ENCODE measurements at places on chromosomes 6 and 20. TPM values are rescaled to one million over a fixed set of nuclear protein-coding genes. Genes with fewer than 3 reads are reported as not detected.

DNA sequence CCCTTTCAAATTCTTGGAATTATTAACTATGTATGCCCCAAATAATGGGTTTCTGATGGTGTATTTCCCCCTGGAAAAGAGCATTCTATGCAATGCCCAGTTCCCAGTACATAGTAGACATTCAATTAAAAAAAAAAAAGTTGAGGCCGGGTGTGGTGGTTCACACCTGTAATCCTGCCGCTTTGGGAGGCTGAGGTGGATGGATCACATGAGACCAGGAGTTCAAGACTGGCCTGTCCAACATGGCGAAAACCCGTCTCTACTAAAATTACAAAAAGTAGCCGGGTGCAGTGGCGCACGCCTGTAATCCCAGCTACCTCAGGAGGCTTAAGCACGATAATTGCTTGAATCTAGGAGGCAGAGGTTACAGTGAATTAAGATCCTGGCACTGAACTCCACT is 83.3 kb upstream of the ZNF217 start:
- no peak for DNase-seq

DNA sequence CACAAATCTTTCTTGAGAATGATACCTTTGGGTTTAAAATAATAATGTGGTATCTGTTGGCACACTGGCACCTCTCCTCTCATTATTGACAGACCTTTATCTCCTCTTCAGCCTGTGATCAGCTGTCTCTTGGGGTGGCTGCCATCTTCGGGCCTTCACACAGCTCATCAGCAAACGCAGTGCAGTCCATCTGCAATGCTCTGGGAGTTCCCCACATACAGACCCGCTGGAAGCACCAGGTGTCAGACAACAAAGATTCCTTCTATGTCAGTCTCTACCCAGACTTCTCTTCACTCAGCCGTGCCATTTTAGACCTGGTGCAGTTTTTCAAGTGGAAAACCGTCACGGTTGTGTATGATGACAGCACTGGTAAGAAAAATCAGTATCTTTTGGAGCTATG is 232.8 kb downstream of the GRIK2 start:
- DNase-seq = no peak

DNA sequence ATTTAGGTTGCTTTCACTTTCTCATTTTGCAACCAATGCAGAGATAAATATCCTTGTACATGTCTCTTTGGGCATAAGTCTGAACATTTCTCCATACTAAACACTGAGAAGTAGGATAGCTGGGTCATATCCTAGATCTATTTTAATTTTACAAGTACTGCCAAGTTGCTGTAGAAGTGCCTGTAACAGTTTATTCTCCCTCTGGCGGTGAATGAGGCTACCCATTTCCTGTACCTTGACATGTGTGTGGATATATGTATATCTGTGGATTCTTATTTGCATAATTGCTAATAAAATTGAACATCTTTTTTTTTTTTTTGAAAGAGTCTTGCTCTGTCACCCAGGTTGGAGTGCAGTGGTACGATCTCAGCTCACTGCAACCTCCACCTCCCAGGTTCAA is 48.0 kb upstream of the PNRC1 start:
- DNase-seq = no peak

DNA sequence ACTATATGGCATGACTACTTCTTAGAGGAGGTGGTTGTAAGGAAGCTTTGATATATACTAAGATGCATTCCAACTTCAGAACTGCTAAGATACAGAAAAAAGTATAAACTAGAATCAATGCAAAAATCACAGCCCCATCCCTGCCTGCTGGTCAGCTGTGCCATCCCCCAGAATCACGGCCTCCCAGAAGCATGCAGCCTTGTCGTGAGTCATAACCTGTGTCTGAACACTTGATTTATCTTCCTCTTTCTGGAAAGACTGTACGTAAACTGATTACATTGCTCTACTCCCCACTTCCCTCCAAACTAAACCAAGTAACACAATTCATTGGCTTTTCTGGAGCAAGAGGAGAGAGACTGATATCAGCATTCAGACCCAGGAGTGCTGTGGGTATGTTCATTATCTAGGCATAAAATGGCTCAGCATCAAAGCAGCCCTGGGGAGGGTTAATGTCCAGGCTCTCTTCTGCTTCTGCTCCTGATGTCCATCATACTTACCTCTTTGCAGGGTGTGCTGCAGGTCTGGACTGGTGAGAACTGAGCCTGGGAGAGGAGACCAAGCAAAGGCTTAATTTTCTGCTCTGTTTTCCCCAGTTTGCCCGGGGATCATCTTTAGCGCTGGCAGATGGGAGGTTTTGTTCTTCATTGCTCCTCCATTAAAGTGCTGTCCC is 18.4 kb downstream of the SCP2D1 start:
- DNase-seq = peak; percentile 31

- peak; percentile 31 for DNase-seq
These were observed 231.8 kb downstream of the BCKDHB start for GRCh38 chr6:80338201-80338836.

DNA sequence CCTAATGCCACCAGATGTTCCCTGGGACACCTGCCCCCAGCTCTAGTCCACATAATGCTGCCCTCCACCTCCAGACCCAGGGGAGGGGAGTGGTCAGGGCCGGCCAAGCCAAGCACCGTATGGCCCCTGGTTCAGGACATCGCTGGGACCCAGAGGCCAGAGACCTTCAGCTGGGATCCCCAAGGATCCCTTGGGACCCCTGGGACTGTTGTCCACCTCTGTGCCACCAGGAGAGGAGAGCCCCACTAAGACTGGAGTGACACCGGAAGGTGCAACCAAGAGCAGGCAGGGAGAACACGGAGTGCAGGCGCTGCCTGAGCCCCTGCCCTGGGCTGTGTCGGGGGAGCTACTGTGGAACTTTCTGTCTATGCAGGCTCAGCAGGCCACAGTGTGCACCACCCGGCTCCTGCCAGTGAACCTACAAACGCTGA is 43.6 kb downstream of the CTCFL start:
- DNase-seq = no peak

DNA sequence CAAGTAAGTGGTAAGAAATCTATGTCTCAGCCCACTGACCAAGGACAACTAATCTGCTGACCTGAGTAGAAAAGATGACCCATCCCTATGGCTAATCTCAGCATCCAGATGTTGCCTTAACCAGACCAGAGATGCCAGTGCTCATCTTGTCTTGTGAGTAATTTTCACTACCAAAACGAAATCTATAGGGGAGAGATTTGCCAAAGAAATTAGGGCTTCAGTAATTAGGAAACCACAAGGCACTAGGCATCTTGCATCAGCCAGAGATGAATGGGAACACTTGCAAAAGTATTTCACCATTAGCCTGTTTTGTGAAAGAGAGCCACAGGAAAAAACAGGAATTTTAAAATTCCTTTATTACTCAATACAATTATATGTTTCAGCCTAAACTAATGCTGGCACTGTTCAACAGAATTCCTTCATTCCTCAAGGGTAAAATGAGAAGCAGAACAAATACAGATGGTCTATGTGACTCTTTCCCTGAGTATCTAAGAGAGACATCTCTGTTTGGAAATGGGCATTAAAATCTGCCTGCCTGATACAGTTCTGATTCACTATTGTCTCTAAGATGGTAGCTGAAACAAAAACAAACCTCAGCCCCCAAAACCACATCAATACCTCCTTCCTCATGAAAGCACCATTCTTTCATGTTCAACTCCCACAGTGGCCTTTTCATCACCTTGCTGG is 87.8 kb downstream of the GMDS start:
- peak; percentile 86 for DNase-seq

GRCh38 chr6:139925894-139926641 is 551.6 kb upstream of the CITED2 start:
- DNase-seq = peak; percentile 23

- DNase-seq = no peak
These were observed 6.6 kb downstream of the SLC2A4RG start for GRCh38 chr20:63745961-63746731.

DNA sequence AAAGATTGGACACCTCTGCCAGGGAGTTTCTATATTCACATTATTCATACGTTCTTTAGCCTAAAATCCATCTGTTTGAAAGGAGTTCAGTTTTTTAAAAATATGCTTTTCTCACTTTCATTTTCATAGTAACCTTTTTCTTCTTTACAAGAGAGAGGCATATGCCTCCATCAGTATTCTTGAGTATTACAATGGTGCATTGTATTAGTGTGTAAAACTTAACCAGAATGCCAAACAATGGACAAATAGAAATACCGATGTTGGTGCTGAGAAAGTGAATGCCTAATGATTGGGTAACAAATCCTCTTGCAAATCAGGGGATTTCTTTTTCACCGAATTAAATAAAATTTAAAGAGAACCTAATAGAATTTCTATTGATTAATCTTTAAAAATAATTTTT is 163.2 kb upstream of the LAMA2 start:
- DNase-seq = no peak

- DNase-seq = no peak
These were observed 14.4 kb upstream of the PGK2 start for GRCh38 chr6:49801525-49801924.

DNA sequence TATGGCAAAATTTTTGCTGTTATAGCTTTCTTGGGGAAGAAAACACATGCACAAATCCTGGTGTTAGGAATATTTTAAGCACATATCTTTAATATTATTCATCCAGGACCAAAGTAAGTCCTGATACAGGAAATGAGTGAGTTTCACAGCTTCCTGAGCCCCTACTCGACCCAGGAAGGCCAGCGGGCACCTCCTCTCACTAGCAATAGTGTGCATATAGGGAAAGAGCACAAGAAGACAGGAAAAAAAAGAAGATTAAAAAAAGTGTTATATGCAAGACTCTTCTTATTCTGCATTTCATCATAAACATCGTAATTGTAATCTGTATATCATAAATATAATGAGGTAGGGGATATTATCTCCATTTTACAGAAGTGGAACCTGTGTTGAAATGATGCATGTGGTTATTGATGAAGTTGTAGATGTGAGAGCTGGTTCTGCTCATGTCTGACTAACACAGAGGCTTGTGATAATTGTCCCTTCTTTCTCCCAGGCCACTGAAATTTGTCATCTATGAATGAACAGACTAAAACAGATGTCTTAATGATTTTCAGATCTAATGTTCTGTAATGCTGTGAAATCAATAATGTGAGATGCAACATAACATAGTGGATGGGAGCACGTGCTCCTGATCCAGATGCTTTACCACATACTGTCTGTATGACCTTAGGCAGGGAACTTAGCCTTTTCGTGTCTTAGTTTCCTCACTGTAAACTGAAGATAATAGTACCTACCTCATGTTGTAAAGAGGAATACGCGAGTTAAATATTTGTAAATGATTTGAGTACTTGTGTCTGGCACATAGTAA is 101.2 kb downstream of the MYO6 start:
- DNase-seq = no peak

GRCh38 chr6:2669067-2669700 is 81.5 kb downstream of the MYLK4 start:
- no peak for DNase-seq

GRCh38 chr20:48604936-48605335 is 222.9 kb downstream of the PREX1 start:
- no peak for DNase-seq

DNA sequence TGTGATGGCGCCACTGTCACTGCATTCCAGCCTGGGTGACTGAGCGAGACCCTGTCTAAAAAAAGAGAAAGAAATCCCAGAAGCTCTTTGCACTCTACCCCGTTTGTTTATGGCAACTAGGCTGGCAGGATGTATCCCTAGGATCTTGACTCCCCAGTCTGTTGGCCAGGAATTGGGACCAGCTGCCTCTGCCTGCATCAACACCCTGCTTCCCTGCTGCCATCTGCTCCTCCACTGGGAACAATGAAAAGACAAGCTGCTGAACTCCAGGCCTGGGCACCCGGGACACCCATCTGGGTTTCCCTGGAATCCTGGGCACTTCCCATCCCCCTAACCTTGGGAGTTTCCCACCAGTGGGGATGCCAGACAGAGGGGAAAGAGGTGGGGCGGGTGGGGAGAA is 64.9 kb downstream of the CPNE5 start:
- DNase-seq = no peak

DNA sequence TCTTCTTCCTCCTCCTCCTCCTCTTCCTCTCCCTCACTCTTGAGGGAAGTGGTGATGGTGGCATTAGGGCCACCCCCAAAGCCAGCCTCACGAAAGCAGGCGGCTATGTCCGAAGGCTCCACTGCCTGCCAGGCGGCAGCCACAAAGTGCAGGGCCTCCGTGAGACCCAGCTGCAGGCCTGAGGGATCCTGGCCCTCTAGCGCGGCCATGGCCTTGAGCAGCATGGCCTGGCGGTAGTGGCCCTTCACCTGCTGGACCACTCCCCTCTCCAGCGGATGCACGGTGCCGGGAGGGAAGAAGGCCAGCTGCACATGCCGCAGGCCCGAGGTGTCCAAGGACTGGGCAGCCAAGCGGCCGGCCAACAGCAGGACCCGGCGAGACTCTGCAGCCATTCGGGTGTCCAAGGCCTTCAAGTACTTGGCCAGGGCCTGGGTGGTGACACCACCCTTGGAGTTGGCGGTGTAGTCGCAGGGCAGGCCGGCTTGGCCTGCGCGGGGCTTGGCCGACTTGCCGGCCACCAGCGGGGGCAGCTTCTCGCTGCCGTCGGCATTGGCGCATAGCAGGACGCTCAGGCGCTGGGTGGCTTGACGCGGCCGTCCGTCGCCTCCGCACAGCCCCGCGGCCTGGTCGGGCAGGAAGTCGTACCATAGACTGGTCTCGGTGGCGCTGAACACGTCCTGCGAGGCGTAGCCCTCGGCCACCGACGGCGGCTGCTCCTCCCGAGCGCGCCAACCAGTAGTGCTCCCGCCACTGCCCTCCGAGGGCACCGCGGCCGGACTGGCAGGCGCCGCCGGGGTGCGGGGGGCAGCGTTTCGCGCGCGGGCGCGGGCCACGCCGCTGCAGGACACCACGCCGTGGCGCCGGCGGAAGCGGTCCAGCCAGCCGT is 1.1 kb downstream of the CENPB start:
- DNase-seq = no peak

The MYLK4 gene
- total RNA-seq = 0.52 TPM

The CST2 gene
- total RNA-seq = not detected

The VSX1 gene
- total RNA-seq = not detected

The LST1 gene
- not detected for total RNA-seq

The SAMD3 gene
- total RNA-seq = not detected

The RAB32 gene
- total RNA-seq = 277 TPM

The SLPI gene
- total RNA-seq = 58.2 TPM

The IMPG1 gene
- total RNA-seq = 0.30 TPM

The ANKRD6 gene
- total RNA-seq = 13.4 TPM

The BACH2 gene
- total RNA-seq = 0.52 TPM

The NRSN1 gene
- 0.15 TPM for total RNA-seq

The SIGLEC1 gene
- total RNA-seq = not detected

The TSPYL4 gene
- total RNA-seq = 3.3 TPM

The CST9L gene
- total RNA-seq = not detected

The SYCP2 gene
- 6.1 TPM for total RNA-seq

The KCNK16 gene
- total RNA-seq = not detected

The TAGAP gene
- total RNA-seq = 0.05 TPM

The THBS2 gene
- 6.5 TPM for total RNA-seq
